ENCODE measurements at places on chromosomes 7 and 10.

DNA sequence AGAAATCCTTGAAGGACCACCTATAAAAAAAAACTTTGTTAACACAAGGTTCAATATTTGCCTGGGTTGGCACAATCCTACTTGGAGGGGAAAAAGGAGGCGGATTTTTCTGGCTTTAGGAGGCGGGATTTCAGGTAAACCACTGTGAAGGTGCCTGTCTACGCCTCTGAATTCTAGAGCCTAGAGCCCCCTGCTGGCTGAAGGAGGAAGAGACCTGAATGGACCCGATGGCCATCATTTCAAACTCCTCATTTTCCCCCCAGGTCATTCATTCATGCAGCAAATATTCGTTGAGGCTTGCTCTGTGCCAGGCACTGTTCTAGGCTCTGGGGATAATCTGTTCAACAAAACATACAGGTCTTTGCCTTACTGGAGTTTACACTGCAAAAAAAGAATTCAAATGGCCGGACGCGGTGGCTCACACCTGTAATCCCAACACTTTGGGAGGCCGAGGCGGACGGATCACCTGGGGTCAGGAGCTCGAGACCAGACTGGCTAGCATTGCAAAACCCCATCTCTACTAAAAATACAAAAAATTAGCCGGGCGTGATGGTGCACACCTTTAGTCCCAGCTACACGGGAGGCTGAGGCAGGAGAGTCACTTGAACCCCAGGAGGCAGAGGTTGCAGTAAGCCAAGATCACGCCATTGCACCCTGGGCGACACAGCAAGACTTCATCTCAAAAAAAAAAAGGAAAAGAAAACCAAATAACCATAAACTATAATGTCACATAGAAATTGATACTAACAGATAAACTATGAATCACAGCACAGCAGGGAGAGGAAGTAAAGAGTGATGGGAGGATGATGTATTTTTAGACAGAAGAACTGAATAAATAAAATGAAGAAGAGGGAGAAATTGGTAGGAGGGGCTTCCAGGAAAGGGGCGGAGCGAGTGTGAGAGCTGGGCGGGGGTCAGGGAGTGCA, 90.1 kb upstream of the NFE2L3 start:
- peak; percentile 82 for DNase-seq

GRCh38 chr10:122550983-122551382, 9.6 kb upstream of the DMBT1 start:
- DNase-seq: no peak

DNA sequence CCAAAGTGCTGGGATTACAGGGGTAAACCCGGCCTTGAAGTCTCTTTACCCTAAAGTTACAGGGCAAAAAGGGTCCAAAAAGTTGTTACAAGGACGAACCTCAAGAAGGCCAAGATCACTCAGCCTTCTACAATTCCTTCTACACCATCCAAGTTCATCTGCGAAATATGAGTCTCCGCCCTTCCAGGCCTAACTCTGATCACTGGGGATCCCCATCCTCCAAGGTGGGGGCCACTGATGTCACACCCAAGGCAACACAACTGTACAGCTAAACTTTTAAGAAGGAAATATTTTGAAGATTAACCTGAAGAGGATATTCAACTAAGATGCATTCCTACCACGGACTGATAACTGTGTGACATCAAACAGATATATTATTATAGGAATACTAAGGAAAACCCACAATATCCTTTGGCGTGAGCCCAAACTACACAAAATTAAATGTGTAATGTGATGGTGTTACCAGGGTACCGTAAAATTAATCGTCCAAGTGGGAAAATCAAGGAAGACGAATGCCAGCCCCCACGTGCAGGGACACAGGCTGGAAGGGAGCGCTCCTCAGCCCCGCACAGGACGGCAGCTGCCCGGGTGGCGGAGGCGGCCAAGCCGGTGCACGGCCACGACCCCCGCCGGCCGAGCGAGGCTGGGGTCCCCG, 1.0 kb downstream of the PAXIP1 start:
- DNase-seq: no peak

DNA sequence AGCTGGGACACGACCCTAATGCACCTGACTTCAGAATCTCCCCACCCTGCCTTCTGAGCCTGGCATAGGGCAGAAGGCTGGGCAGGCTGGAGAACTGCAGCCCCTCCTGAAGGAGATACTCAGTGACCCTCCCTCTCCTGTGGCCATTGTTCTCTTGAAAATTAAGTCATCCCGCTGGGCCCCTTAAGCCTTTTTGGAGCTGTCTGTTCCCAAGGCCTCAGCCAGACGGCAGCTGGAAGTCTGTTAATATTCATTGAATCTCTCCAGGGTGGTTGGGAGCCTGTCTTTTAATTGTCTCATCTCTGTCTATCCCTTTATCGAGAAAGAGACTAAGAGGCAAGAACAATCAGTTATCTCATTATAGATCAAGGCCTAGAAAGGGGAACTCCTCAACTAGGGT, 118.1 kb upstream of the PCBD1 start:
- no peak for DNase-seq

DNA sequence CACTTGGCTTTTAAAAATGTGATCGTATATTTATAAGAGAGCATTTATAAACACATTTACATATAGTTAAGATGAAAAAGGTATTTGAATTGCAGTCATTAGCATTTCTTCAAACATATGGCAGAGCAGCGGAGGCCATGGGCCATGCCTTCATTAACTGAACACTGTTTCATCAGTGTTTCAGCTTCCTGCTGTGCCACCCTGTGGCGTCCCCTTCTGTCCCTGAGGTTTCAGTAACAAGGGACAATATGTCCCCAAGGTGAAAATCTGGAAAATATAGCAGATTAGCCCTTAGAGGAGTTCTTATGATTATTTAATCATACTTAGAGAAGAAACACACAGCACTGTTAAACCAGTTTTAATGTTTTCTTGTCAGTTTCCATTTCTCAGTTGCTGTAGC, 577.8 kb downstream of the ETV1 start:
- no peak for DNase-seq

DNA sequence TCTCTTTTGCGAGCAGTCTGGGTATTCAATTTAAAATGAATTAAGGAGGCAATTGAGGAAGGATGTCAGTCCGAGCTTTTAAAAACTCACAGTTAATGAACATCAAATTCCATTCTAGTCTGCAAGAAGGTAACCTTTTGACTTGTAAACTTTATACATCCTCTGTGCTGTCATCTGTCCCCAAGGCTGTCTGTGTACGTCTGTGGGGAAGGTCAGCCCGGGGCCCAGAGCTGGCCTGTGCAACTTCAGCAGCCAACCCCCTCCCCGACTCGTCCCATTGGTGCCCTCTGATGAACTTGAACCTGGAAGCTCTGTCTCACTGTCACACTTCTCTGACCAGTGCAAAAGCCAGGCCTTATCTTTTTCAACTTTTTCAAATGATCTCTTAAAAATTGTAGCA, 80.3 kb downstream of the CCDC3 start:
- DNase-seq: no peak

All from NCI-H1105 (cell line).